ENCODE measurements at places on chromosomes 4 and X.

DNA sequence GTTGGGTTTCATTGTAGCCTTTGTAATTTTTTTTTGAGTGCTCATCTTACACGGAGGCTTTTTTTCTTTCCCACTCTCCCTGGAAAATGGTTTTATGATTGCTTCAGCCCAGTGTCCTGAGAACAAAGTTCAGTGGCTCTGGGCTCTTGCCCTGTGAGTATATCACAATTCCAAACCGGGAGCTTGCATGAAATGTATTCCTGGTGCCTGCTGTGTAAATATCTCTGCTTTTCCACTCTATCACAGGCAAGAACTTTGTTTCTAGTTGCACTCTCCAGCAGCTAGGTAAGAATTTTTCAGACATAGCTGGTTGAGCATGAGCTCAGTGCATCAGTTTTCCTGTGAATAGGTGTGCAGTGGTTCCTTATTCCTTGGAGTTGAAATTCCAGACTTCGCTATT lies 60.8 kb downstream of the SUPT20HL2 start:
- DNase-seq: no peak

DNA sequence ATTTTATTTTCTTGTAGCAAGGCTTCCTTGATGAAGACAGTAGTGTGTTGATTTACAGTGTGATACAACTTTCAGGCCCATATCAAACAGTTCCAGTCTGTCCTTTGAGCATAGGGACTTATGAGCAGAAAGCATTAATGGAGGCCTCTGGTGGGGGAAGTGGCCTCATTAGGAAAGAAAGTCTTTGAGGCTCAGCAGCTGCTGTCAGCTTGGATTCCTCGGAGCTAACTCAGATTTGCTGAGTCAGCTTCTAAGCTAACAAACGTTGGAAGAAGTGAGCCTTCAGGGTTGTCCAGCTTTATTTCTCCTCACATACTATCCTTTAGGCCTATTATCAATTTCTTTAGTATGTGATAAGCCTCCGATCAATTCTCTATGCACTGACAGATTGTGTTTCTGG lies 15.8 kb upstream of the SFRP2 start:
- DNase-seq: no peak

DNA sequence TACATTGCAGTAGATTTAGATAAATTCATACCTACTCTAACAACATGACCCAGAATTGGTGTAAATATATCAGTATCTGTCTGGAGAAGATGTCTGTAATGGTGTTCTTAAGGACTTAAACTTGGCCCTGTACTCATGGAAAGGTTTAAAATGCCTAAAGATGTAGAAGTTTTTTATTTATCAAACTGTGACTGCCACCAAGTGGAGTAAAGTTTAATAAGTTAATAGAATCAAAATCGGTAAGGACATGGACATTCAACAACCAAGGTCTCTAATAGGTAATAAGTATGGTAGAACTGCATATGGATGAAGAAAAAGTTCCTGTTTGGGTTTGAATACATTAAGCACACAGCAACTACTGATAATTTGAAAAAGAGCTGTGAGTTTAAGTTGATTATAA lies 474.0 kb upstream of the NDST3 start:
- DNase-seq: no peak

GRCh38 chrX:130173190-130173895 lies 1.6 kb downstream of the RAB33A start:
- DNase-seq: peak; percentile 43

DNA sequence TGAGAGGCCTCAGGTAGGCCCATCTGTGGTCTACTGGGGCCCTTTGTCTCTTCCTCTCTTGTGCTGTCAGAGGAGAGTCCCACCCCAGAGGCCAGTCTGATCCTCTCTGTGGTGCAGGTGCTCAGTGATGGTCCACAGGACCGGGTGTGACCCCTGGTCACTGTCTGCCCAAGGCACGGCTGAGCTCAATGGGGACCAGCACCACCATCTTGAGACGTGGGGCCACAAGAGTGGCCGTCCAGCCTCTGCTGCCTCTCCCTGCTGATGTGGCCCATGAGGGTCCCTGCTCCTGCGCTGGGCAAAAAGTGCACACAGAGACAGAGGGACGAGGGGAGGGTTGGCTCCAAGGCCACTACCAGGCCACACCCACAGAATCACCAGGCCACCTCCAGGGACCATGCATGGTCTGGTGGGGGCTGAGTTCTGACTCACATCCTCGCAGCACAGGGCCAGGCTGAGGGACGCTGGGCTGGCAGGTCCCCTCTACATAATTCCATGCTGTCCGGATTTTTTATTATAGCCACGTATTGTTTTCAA lies 88.3 kb downstream of the FAM53A start:
- no peak for DNase-seq

GRCh38 chr4:81399306-81400086 lies 72.2 kb downstream of the RASGEF1B start:
- no peak for DNase-seq

GRCh38 chr4:105215609-105216313 lies 69.1 kb downstream of the TET2 start:
- DNase-seq: no peak

DNA sequence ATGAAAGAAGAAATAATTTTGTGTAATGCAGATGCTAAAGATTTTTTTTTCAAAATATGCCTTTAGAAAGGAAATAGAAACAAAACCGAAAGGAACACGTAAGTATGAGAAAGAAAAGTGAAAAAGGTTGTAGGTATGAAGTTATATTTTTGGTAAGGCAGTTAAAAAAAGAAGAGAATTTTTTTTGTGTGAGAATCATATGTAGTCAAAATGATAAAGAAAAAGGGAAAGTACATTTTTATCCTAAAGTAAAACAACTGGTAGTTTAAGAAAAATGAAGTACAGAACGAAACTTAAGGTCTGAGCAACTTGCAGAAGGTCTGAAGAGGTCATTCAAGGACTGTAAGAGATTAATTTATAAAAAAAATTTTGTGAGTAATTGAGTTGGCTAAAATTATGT lies 164.0 kb upstream of the TRAM1L1 start:
- no peak for DNase-seq

DNA sequence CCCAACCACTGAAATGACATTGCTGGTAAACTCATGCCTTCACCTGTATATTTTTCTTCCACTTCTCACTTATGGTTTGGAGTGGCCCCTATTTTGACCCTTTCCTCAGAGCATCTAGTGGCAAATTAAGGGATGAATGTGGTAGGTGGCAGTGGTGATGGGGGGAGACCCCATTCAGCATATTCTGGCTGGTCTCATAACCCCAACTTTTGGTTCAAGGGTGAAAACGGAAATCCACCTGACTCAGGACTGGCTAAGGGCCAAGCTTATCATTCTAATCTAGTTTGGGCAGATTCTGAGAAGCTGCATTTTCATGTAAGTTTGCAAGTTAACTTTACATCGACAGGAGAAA lies 47.0 kb upstream of the NSUN7 start:
- DNase-seq: no peak

GRCh38 chrX:148933881-148934280 lies 433.5 kb downstream of the AFF2 start:
- DNase-seq: no peak

- no peak for DNase-seq
Observed at GRCh38 chr4:6516762-6517161, 44.3 kb upstream of the PPP2R2C start.
